Kidney (tissue), 22 donors: ENCODE measurements at places on chromosomes 3 and 15. TPM values are rescaled to one million over a fixed set of nuclear protein-coding genes. Genes with fewer than 3 reads are reported as not detected.

The ARGFX gene
- not detected for polyA plus RNA-seq

The ZNF774 gene
- polyA plus RNA-seq: 1.7 TPM

The NEK10 gene
- 1.0 TPM for polyA plus RNA-seq

The HRH1 gene
- 1.9 TPM for polyA plus RNA-seq

The PLXND1 gene
- polyA plus RNA-seq: 67.0 TPM

The PAQR5 gene
- polyA plus RNA-seq: 32.7 TPM

The DUOXA2 gene
- polyA plus RNA-seq: 0.37 TPM

The ANKRD34C gene
- polyA plus RNA-seq: 0.11 TPM

The HGD gene
- polyA plus RNA-seq: 251 TPM

The ALDH1A2 gene
- 24.4 TPM for polyA plus RNA-seq

The RHOV gene
- 4.6 TPM for polyA plus RNA-seq

The HHLA2 gene
- polyA plus RNA-seq: 18.8 TPM

The MUC20 gene
- 53.3 TPM for polyA plus RNA-seq

The SNTN gene
- not detected for polyA plus RNA-seq

The GOLGA6A gene
- polyA plus RNA-seq: not detected

The ALG1L2 gene
- polyA plus RNA-seq: not detected

The TMEM207 gene
- 21.2 TPM for polyA plus RNA-seq

The UBA7 gene
- 29.8 TPM for polyA plus RNA-seq

The SLC35G2 gene
- 4.2 TPM for polyA plus RNA-seq

The CCR4 gene
- not detected for polyA plus RNA-seq

The TMEM212 gene
- not detected for polyA plus RNA-seq

The CLDN18 gene
- not detected for polyA plus RNA-seq

The ZCWPW2 gene
- 0.54 TPM for polyA plus RNA-seq

The HYKK gene
- polyA plus RNA-seq: 14.3 TPM

The MAGI1 gene
- polyA plus RNA-seq: 8.2 TPM

The SLC28A2 gene
- 0.17 TPM for polyA plus RNA-seq

The TYRO3 gene
- polyA plus RNA-seq: 46.5 TPM

The CTXN2 gene
- 0.15 TPM for polyA plus RNA-seq

The EXD1 gene
- not detected for polyA plus RNA-seq

The TMCO5A gene
- polyA plus RNA-seq: not detected

The GPR62 gene
- 0.41 TPM for polyA plus RNA-seq

The NCBP2 gene
- polyA plus RNA-seq: 46.1 TPM

The LEO1 gene
- polyA plus RNA-seq: 12.1 TPM

The TMEM40 gene
- polyA plus RNA-seq: 0.52 TPM

The P2RY1 gene
- 0.41 TPM for polyA plus RNA-seq

The PEX5L gene
- polyA plus RNA-seq: 0.32 TPM

The SLC24A5 gene
- polyA plus RNA-seq: not detected

The PLS1 gene
- 10.7 TPM for polyA plus RNA-seq

The CORO2B gene
- polyA plus RNA-seq: 9.0 TPM

The GPR149 gene
- polyA plus RNA-seq: not detected

The TTLL13 gene
- polyA plus RNA-seq: 0.88 TPM

The DPPA4 gene
- not detected for polyA plus RNA-seq

The PP2D1 gene
- not detected for polyA plus RNA-seq

The FOXB1 gene
- not detected for polyA plus RNA-seq

The GOLGA6D gene
- not detected for polyA plus RNA-seq

The LRRIQ4 gene
- not detected for polyA plus RNA-seq

The ZNF621 gene
- polyA plus RNA-seq: 6.9 TPM

The CYP1A2 gene
- polyA plus RNA-seq: not detected

The FBXW12 gene
- not detected for polyA plus RNA-seq

The EHHADH gene
- 60.9 TPM for polyA plus RNA-seq

The TGM5 gene
- polyA plus RNA-seq: not detected

The CFAP92 gene
- 0.56 TPM for polyA plus RNA-seq

The MORF4L1 gene
- 319 TPM for polyA plus RNA-seq

The APOD gene
- polyA plus RNA-seq: 12.9 TPM

The RLBP1 gene
- not detected for polyA plus RNA-seq
